Stimulated activated CD4-positive, alpha-beta T cell treated with anti-CD3 and anti-CD28 coated beads, Interleukin-1b, Interleukin-23, amount 100 ng/mL, for 1 hour (primary cell): ENCODE measurements at places on chromosomes 1 and 21.

- no peak for DNase-seq
These were observed 88.0 kb upstream of the AK4 start for GRCh38 chr1:65059930-65060538.

- DNase-seq = no peak
These were observed 339.5 kb upstream of the C1orf87 start for GRCh38 chr1:60413091-60413490.

DNA sequence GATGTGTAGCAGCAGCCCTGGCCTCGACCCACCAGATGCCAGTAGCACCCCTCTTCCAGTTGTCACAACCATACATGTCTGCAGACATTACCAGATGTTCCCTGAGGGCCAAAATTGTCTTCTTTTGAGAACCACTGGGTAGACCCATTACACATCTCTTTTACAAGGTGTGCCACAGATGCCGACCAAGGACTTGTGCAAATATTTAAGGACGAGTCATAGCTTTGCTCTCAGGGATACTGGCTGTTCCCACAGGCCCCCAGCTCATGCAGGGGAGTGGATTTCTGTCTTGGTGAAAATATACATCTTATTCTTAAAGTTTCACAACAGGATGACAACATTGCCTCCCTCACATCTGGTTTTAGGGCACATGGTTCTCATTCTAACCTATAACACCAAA lies 59.4 kb upstream of the ZBTB18 start:
- DNase-seq = no peak

- no peak for DNase-seq
These were observed 3.0 kb downstream of the GPR61 start for GRCh38 chr1:109542657-109543056.

DNA sequence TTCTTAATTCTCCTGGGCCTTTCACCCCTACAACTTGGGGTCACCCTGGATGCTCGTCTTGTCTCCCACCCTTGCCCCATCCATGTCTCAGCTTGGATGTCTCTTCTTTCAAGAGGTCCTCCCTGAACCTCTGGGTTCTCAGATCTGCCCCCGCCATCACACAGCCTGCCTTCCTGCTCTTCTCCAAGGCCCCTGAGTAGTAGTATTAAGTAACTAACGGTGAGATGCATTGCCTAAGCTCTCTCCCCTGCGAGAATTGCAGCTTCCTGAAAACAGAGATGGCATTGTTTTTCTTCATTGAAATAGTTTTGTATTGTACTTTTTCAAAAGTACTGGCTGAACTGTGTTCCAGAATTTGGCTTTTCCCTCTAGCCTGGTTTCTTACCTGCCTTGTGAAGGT lies 16.0 kb downstream of the MIIP start:
- no peak for DNase-seq

DNA sequence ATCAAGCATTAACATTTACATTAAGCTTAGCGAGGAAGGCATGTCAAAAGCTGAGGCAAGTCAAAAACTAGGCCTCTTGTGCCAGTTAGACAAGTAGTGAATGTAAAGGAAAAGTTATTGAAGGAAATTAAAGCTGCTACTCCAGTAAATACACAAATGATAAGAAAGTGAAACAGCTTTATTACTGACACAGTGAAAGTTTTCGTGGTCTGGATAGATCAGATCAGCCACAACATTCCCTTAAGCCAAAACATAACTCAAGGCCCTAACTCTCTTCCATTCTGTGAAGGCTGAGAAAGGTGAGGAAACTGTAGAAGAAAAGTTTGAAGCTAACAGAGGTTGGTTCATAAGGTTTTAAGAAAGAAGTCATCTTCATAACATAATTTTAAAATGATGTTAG lies 131.9 kb downstream of the VAV3 start:
- no peak for DNase-seq

DNA sequence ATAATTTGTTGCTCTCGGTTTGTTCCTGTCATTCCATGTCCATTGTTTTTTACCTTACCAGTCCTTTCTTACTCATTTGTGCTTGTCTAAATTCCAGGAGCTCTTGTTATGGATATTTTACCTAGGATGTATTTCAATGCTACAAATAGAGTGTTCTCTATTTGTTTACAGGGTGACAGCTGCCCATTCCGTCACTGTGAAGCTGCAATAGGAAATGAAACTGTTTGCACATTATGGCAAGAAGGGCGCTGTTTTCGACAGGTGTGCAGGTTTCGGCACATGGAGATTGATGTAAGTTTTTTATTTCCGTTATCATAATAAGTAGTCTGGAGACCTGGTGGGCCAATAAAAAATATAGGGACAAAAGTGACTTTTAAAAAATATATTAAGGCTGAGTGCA lies 23.0 kb downstream of the ZBED6 start:
- DNase-seq = no peak

- no peak for DNase-seq
These were observed 55.9 kb downstream of the HNRNPR start for GRCh38 chr1:23288201-23288600.

DNA sequence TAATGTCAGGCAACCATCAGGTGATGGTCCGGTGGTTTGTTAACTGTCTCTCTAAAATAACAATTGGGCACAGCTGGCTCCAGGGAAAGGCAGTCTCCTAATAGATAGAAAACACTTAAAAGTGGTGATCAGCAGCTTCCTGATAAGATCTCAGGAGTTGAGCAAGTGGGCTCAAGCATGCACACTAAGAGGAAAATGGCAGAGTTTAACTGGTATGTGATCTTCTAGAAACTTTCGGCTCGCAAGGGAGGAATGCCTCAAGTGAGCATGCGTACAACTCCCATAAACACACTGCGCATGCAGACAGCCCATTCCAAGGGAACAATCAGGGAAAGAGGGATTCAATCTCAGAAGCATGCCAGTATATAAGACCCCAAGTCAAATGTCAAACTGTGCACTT lies 52.2 kb upstream of the VTCN1 start:
- no peak for DNase-seq

- DNase-seq = no peak
These were observed 3.5 kb upstream of the TIAM1 start for GRCh38 chr21:31347435-31348032.

- DNase-seq = no peak
These were observed 34.0 kb upstream of the BCAR3 start for GRCh38 chr1:93715529-93716126.

GRCh38 chr1:107653005-107653404 lies 312.0 kb downstream of the VAV3 start:
- no peak for DNase-seq

DNA sequence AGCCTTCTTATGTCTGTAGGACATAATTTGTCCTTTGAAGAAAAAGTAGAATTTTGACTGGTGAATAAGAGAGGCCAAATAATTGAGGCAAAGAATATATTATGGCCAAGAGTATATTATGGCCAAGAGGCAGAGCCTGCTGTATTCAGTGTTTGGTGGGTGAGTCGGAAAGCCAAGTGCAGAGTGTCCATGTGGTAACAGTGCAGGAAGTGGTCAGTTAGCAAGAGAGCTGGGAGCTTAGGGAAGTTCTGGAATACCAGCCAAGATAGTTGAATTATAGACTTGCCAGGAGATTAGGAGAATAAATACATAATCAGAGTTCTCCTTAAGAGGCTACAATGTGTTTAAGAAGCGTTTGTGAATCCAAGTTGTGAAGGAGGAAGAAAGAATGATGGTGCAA lies 131.5 kb upstream of the LMO4 start:
- no peak for DNase-seq

DNA sequence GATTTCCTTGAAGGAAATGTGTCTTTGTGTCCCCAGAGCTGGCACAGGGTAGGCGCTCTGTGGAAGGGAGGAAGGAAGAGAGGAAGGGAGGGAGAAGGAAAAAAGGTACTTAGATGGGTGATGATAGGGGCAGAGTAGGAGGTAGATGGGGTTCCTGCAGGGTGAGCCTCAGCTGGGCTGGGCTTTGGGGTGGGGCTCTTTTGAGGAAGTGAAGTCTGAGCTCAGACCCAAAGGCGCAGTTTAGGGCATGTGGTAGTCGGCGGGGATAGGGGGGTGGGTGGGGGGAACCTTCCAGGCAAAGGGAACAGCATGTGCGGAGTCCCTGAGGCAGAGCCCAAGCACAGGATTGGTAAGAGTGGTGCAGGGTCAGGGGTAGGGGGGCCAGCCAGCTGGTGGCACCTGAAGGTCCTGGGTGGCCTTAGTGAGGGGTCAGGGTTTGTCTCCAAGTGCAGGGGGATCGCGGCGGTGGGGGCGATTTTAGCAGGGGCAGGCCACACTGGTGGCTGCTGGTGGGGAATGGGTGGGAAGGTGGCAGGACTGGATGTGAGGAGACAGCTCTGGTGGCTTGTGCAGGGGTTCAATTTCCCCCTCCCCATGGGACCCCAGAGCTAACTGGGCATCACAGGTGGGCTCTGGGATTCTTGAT lies 8.4 kb upstream of the HTR6 start:
- no peak for DNase-seq

DNA sequence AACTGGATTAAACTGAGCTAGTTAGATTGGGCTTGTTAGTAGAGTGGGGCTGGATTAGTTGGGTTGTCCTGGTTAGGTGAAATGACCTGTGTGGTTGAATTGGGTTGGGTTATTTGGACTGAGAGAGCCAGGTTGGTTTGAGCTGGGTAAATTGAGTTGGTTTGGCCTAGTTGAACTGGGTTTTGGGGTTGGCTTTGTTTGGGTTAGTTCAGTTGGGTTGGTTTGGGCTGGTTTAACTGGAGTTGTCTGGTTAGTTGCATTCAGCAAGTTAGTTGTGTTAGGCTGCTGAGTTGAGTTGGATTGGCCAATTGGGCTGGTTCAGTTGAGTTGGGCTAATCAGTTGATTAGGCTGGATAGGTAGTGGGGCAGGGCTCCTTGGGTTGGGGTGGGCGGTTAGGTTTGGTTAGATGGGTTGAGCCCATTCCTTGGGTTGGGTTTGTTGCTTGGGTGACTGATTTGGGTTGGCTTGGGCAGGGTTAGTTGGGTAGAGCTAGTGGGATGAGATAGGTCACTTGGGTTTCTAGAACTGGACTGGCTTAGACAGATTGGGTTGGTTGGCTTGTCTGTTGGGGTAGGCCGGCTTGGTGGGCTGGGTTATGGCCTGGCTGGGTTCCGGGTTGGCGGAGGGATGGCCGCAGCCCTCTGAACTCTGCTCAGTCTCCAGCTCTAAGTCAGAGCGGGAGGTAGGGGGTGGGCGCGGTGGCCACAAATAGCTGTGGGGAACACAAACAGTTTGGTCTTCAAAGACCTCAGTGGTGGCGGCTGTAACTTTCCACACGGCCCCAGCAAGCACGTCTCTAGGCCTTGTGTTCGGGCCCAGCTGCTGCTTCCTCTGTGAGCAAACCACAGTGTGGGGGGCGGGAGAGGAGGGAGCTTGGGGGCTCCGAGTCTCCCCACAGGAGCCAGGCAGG lies 67.2 kb upstream of the RUNX3 start:
- DNase-seq = no peak

GRCh38 chr1:10401281-10401680 lies 2.4 kb downstream of the PGD start:
- DNase-seq = no peak

- DNase-seq = no peak
These were observed 15.2 kb downstream of the SPATA21 start for GRCh38 chr1:16422041-16422440.

DNA sequence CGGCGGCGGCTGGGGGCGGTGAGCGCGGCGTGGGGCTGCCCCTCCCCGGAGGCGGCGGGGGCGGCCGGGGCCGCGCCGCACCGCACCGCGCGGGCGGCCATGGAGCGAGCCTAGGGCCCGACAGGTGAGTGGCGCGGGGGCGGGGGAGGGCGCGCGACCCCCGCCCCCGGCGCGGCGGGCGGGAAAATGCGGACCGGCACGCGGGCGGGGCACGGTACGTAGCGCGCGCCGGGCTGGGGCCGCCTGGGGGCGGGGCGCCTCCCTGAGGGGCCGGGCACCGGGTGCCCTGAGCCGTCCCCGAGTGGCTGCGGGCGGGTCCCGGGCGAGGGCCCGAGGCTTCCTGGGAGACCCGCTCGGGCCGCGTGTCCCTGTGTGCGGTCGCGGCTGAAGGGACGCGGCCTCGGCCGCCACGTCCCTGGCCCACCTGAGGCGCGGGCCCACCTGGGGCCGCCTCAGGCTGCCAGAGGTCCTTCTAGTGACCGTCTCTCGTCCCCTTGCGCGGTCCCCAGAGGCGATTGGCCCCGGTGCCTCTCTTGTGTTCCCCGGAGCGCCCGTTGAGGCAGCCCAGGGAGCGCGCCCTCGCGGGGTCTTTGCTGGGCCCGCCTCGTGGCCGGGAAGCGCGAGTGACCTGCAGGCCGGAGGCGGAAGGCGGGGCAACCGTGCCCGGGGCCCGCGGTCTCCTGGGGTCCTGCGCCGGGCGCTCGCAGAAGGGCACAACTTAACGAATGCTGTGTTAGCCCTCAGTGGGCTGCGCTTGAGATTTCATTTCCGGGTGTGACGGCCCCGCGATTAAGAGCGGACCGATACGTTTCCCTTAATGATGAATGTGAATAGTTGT lies 500 bp downstream of the FAM20B start:
- DNase-seq = peak; percentile 40

GRCh38 chr1:161981735-161982506 lies 41.7 kb downstream of the OLFML2B start:
- no peak for DNase-seq

GRCh38 chr1:27364696-27365371 lies 1.9 kb downstream of the MAP3K6 start:
- no peak for DNase-seq

DNA sequence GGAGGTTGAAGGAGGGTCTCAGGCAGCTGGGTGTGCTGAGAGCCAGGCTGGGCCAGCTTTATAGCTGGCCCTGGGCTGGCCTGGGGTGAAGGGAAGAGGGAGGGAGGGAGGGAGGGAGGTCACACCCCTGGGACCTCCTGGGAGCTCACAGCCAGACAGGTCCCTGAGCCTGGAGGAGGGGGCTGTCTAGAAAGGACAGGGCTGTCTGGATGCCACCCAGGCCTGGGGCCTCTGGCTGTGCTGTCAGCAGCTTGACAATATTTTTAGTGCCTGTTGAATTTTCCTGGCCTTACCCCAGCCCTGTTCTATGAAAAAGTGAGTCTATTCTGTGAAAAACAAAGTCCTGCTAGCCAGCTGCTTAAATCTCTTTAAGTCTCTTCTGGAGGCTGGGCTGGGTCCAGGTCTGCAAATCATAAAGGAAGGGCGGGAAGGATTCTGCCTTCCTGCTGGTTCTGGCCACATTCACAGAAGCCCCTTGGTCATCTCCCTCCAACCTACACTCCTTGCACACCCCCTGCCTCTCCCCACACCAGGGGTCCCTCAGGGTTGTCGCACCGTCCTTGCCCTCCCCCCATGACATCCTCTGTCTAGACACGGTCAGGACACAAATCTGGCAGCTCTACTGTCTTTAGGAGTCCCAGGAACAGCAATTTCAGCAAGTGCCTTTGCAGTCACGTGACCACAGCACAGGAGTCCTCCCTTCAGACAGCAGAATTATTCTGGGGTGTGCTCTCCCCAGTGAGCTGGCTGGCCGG lies at the start of gene LEFTY2:
TSS of gene LEFTY2 (minus strand) at position 34 of the 755 bp plus-strand sequence. CDS start 80 bp downstream, outside the sequence.
- no peak for DNase-seq
